ENCODE measurements at places on chromosomes 3 and 15. TPM values are rescaled to one million over a fixed set of nuclear protein-coding genes. Genes with fewer than 3 reads are reported as not detected.

H1-8 gene
- not detected for total RNA-seq

RFT1 gene
- total RNA-seq: 11.7 TPM

NPAP1 gene
- not detected for total RNA-seq

DNA sequence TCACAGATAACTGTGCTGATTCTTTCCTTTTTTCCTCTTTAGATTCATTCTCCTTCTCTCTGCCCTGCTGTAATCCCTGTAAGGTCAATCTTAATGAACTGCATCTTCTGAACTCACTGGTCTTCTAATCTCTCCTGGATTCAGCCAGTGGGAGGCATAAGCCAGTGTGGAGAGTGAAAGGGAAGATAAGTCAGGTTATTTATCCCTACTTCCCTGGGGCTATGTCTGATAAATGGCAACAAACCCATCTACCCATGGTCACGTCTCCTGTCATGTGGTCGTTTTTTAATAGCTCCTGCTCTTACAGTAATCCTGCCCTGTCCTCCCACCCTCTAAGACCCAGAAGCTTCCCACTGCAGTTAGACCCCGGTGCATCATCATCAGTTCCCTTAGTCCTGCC is 199.6 kb upstream of the NAALADL2 start:
- H3K36me3 ChIP-seq: no peaks in the 10 kb centered on the region
- H3K27ac ChIP-seq: no peak overlapping the region
- H3K27me3 ChIP-seq: no peaks in the 10 kb centered on the region

- H3K4me3 ChIP-seq: no peak overlapping the region
- no peaks in the 10 kb centered on the region for H3K36me3 ChIP-seq
- H3K4me1 ChIP-seq: no peaks in the 10 kb centered on the region
- H3K27me3 ChIP-seq: no peaks in the 10 kb centered on the region
- no peak for DNase-seq
Measured at GRCh38 chr3:8578282-8578681, 66.3 kb downstream of the SSUH2 start.

DNA sequence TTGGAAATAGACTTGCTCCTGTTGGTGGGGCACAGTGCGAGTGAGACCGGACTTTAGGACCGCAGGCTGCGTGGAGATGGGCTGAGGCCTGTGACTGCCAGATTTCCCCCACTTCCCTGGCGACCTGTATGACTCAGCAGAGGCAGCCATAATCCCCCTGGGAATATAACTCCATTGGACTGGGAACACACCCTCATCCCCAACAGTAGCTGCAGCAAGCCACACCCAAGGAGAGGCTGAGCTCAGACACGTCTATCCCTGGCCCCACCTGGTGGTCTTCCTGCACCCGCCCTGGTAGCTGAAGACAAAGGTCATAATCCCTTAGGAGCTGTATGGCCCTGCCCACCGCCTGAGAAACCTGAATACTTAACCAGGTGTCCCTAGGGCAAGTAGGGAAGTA is 42.6 kb downstream of the DZIP1L start:
- H3K27ac ChIP-seq: no peak overlapping the region
- H3K4me1 ChIP-seq: no peaks in the 10 kb centered on the region
- H3K36me3 ChIP-seq: no peaks in the 10 kb centered on the region
